ENCODE measurements at places on chromosomes 3 and 15.

DNA sequence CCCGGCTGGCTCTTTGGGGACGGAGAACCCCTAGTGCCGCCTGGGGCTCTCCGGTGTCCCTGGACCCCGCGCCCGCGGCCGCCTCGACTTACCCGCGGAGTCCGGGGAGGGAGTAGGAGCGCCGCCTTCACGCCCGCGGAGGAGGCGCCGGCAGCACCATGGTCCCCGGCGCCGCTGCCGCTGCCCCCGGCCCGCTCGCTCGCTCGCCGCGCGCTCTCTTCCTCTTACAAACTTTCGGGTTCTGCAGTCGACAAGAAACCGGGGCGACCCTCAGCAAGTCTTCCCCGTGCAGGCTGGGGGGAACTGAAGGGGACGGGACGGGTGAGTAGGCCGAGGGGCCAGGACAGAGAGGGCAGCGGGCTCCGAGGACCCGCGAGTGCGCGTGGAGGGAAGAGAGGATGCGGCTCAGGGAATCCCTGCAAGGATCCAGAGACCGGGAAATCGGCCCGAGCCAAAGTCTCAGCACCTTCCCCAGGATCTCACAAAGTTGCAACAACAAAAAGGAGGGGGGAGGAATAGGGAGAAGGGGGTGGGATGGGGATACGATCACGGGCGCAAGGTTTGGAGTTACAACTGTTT is 2.0 kb downstream of the FOXP1 start:
- peak; percentile 54 for DNase-seq

DNA sequence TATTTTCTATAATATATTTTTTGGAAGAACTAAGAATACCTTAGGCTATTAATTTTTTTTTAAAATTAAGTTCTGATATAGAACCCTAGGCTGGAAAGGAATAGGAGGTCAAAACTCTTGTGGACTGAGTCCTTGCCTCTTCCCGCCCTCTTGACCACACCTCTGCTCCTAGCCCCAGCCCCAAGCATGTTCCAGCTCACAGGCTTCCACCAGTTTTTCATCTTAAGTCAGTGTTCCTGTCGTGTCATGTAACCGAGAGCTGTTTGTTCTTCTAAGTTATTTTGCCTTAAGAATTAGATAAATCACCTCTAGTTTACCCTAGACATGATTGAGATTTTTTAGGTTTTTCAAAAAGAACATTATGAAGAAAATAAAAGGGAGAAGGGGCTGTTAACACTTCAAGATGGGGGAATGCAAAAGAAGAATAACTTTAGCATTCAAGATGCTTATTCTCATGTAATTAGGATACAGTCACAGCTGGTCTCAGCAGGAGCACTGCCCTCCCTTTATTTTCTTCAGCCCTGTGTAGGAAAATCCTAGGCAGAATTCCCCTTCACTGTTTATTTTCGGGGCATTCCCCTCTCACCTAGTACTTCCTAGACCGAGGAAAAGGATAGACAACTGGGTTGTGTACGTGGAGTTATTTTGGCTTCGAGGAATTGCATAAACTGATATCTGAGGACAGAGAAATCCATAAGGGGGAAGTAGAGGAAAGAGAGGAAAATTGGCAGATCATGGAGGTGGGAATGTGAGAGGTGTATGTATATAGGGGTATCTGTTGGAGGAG is 110.2 kb downstream of the CMSS1 start:
- DNase-seq: no peak

DNA sequence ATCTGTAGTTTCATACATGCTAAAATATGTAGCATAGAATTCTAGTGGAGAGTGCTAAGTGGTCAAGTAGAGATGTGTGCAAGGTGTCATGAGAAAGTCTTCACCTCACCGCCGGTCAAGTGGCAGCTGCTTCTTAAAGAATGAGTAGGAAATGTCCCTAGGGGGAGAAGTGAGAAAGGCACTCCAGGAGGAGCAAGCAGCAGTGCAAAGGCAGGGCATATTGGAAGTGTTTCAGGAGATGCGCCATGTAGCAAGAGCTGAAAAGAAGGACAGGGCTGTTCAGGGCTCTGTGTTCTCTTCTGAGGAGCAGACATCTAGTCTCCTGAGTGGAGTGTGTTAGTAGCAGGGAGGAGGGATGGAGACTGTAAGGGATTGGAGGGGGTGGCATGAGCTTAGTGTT is 312.4 kb upstream of the SEMA6D start:
- DNase-seq: no peak

DNA sequence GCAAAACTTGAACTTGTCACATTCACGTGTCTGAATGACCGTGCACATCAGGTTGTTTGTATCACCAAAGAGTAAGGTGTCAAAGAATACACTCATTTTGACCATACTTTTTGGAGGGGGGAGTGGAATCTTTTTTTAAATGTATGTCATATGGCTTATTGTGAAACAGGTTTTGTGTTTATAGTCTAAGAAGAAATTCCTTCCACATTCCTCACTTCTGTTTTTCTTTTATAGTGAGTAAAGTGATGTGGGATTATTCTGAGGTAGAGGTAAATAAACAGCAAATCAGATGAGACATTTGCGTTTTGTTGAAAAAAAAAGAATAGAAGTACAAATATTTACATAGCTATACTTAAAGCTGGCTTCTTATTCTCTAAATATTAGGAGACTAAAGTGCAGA is 33.0 kb downstream of the SRP14 start:
- DNase-seq: no peak

DNA sequence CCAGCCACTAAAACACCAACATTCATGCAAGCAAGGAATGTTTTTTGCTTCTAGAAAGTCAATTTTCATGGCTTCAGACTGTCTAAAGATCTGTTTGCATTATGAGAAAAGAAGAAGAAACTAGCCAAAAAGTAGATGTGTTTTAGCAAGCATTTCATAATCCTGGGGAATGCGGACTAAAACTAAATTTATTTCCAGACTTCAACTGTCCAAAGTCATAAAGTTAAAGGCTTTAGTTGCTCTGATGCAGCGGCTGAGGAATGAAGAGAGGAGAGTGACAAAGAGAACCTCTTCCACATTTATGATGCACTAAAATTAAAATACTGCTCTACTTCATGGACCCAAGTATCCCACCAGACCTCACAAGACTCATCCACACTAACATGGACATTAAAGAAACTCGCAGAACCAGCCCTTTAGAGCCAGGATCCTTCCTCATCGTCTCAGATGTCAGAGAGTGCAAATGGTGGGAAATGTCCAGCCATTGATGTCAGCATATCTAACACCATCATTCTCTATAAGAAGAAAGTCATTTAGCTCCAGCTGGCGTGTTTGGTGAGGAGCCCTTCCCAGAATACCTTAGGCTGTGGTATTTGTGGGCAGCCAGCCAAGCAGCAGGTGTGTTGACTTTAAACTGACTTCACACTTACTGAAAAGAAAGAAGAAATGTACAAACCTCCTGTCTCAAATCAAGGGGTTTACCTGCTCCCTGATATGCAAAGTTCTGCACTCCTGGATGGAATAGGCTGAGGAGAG is 17.4 kb downstream of the FYCO1 start:
- DNase-seq: peak; percentile 35

DNA sequence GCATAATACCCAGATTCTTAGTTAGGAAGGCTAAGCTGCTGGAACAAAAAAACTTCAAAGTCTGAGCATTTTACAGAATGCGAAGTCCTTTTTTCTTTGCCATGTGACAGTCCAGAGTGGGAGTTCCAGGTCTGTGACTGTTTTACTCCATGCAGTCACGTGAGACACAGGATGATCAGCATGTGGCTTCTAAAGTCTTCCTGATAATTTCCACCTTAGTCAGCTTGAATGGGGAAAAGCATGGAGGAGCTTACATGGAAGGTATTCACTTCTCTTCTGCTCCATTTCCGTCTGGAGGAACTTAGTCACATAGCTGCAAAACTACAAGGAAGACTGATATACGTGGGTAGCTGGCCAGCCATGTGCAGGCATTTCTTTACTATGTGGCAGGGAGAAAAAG is 1.7 kb downstream of the SNTN start:
- no peak for DNase-seq

GRCh38 chr3:197802779-197803459 is 11.9 kb downstream of the LRCH3 start:
- no peak for DNase-seq

DNA sequence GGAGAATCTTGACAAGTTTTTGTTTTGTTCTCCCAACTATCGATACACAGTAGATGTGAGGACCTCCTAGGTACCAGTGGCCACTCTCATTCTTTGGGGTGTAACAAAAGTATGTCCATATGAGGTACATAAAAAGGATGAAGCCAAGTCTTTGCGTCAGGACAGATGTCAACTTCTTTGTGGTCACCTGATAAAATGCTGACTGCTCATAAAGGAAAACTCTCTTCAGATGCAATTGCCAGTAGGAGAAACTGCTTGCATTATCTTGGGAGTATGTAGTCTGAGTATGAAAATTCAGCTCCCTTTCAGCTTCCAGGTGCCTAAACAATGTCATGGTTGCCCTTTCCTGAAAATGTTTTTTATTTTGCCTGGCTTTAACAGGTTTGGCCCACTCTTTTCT is 123.8 kb upstream of the GOLIM4 start:
- DNase-seq: no peak

GRCh38 chr15:94233441-94233840 is 2.1 kb downstream of the MCTP2 start:
- no peak for DNase-seq

DNA sequence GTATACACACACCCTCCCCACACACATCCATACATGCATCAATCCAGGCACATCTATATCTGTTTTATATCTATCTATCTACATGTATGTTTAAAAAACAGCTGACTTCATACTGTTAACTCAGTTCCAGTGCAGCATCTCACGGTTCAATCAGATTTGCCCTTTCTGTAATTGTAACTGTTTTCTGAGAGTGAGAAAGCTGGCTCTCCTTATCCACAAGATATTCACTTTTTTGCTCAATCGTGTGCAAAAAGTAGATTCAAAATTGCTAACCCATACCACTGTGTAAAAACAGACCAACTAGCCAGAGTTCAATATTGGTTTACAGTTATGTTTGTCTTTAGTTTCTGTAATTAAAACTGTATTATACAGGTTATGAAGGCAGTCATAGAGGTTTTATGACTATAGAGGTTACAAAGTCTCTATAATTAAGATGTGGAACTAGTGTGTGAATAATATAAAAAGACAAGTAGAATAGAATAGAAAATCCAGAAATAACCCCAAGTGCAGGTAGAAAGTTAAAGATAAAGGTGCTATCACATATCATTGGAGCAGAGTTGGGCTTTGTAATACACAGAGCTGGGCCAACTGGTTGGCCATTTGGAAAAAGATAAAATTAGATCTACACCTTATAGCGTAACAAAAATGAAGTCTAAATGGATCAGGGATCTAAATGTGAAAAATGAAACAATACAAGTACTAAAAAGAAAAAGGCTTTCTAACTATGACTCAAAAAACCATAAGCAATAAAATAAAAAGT is 20.1 kb upstream of the MCF2L2 start:
- no peak for DNase-seq

DNA sequence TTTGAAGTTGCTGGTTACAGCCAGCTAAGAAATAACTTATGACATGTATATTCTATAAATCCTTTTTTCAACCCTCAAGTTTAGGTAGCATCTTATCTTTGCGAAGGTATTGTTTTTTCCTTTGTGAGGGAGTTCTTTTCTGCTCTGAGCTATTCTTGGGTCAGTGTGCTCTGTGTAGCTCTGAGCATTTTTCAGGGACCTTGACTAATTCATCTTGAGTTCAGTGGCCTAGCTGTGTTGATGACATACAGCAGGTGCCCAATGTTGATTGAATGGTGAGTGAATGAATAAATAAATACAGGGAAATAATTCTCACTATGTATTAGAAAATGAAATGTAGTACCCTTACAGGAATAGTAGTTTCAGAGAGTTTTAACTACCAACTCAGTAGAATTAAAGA is 335.3 kb downstream of the IL20RB start:
- DNase-seq: no peak

- DNase-seq: peak; percentile 28
These were observed 717 bp downstream of the PXK start for GRCh38 chr3:58333206-58334012.

- DNase-seq: no peak
These were observed 45.8 kb upstream of the IP6K2 start for GRCh38 chr3:48762816-48763215.

GRCh38 chr3:156131799-156132198 is 11.4 kb downstream of the KCNAB1 start:
- DNase-seq: no peak

DNA sequence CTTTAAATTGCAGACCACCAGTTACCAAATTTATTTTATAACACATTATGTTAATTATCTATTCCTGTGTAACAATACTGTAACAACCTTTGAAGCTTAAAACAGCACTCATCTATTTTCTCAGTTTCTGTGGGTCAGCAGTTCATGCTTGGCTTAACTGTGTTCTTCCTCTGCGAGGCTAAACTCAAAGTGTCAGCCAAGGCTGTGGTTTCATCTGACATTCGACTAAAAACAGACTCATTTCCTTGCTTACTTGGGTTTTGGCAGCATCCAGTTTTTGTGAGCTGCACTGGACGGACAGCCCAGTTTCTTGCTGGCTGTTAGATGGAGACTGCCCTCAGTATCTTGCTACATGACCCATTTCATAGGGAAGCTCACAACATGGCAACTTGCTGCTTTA is 247.3 kb upstream of the KCNH8 start:
- no peak for DNase-seq

- DNase-seq: no peak
These were observed 90.6 kb downstream of the SEMA5B start for GRCh38 chr3:122936986-122937385.

DNA sequence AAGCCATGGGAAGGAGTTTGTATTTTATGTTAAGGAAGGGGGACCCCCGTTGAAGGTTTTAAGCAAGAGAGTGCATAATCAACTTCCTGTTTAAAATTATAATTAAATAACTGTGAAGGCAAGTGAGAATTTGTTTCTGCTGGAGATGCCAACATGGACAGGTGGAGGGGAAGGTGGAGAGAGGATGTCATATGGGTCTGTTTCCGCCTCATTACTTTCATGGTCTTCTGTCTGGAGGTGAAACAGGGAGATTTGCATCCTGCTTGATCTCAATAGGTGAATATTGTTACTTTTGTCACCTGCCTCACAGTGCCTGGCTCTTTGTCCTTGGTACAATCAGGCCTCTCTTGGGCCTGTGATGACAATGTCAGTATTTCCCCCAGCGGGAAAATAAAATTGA is 300.6 kb upstream of the LMCD1 start:
- no peak for DNase-seq

- peak; percentile 14 for DNase-seq
These were observed 11.5 kb downstream of the CCDC80 start for GRCh38 chr3:112629425-112629824.

DNA sequence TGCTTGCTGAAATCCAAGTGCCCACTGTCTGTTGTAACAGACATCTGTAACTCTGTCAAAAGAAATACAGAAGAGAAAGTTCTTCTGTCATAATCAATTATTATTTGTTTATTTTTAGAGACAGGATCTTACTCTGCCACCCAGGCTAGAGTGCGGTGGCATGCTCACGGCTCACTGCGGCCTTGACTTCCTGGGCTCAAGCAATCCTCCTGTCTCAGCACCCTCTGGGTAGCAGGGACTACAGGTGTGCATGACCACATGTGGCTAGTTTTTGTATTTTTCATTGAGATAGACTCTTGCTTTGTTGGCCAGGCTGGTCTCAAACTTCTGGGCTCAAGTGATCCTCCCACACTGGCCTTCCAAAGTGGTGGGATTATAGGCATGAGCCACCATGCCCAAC is 177.6 kb upstream of the SETMAR start:
- no peak for DNase-seq

GRCh38 chr3:186124592-186124991 is 15.7 kb upstream of the ETV5 start:
- no peak for DNase-seq

Measured in activated naive CD4-positive, alpha-beta T cell treated with anti-CD3 and anti-CD28 coated beads, Interleukin-2, amount 50 U/mL, for 16 hours (primary cell).